ENCODE measurements at places on chromosomes 6 and 20.

GRCh38 chr6:163971841-163972838, 557.6 kb downstream of the QKI start:
- DNase-seq, result no peak

DNA sequence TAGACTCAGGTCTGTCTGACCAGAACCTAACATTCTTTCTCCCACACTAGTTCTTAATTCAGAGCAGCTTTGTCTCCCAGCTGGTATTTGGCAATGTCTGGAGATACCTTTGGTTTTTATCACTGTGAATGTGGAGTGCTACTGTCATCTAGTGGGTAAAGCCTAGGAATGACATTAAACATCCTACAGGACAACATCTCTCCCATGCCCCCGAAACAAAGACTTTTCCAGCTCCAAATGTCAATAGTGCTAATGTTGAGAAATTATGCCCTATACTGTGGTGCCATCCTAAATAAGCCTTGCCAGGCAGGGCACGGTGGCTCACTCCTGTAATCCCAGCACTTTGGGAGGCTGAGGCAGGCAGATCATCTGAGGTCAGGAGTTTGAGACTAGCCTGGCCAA, 4.2 kb upstream of the TTPAL start:
- no peak for DNase-seq

DNA sequence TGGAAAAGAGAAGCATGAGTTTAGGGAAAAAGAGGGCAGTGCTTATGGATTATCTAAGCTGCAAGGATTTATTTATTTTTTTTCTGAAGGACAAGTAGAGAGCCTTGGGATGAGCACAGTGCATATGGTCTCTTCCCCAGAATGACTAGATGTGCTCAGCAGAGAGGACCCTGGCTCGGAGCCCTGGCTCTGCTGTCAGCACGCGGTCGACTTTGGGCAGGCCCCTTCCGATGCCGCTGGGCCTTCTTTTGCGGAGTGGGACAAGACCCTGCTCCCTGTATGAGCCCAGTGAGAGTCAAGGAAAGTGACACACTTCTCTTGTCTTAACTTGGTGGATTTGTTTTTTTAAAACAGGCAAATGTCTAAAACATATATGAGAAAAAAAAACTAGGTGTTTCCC, 51.4 kb downstream of the LRRC1 start:
- DNase-seq, result no peak

GRCh38 chr6:938916-939315, 246.0 kb upstream of the EXOC2 start:
- DNase-seq, result no peak

DNA sequence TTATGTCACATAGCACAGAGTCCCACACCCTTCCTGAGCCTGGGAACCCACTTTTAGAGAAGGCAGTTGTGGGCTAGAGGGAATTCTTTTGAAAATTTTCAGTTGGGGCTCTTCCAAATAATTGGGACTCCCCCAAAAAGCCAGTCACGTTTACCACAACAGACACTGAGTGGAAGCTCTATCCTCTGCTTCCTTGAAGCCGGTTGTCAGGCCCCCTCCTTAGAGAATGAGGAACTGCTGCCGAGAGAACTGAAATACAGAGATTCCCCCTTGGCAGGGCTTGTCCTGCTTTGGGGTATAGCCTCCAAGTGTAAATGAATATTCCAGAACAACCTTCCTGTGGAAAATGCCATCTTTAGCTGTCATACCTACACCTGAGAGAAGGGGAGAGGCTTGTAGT, 2.7 kb upstream of the JAG1 start:
- no peak for DNase-seq

GRCh38 chr6:15355683-15356099, 109.8 kb downstream of the JARID2 start:
- DNase-seq, result no peak

- no peak for DNase-seq
Measured at GRCh38 chr6:118567974-118568373, 19.9 kb downstream of the PLN start.

DNA sequence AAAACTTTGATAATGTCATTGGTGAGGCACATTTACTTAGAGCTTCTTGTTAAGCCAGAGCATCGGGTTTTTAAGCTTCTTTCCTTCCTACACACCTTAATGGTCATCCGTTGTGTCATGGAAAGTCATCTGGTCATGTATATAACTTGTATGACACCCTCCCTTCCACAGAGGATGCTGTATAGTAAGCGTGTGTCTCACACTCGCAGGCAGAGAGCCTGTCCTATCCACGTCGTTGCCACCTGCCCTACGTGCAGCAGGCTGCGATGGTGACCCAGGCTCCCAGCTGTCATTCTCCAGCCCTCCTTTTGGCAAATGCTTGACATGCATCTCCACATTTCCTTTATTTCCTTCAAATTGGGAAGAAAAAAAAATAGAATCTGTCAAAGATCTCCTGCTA, 85.6 kb downstream of the MYB start:
- no peak for DNase-seq

DNA sequence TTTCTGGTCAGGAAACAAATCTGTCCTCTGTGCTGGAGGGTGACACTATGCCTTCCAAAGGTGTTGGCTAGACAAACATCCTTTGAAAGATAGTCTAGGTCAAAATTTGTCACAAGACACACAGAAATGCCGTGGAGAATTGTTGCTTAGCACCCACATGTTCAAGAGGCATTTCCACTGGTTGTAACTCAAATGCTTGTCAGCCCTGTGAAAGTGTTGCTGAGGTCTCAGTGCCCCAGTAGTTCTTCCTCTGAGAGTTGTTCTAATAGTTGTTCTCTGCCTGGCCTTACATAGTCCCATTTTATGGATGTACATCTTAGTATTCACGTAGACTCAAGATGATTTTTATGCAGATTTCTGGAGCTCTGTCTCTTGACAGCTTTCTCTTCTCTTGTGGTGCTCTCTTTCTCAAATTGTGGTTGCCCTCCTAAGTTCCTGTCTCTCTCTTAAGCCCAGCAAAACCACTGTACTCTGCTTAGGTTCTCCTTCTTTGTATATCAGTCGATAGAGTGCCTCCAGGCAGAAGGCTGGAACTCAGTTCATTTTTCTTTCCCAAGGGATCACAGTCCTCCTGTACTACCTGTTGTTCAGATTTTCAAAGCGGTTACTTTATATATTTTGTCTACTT, 39.5 kb upstream of the REV3L start:
- DNase-seq, result no peak

- DNase-seq, result no peak
Measured at GRCh38 chr6:107032051-107032450, 4.1 kb downstream of the MTRES1 start.

DNA sequence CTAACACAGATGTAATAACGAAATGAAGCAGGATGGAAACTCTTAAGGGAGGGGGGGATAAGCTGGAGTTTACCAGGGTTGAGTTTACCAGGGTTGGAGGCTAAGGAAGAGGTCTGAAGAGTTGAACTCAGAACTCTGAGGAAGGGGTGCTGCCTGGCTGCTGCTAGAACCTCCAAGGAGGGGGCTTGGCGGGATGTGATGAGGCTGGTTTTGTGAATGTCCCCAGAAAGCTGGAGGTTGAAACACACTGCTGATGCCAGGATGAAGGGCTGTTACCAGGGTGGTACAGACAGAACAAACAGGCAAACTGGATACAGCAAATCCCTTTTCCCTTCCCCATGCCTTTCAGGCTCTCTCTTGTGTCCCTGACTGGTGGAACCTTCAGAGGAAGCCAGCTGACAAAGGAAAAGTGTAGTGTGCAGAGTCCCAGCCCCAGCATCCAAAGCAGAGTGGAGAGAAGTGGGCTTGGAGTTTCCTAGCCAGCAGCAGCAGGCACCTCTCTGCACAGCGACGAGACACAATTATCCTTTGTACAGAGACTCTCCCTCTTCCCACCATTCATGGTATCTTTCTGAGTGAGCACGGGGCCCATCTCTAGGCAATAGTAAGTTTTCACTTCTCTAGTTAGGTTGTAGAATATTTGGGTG, 23.7 kb downstream of the UBE2V1 start:
- DNase-seq, result no peak

GRCh38 chr6:36546308-36546919, 865 bp downstream of the STK38 start:
- no peak for DNase-seq

DNA sequence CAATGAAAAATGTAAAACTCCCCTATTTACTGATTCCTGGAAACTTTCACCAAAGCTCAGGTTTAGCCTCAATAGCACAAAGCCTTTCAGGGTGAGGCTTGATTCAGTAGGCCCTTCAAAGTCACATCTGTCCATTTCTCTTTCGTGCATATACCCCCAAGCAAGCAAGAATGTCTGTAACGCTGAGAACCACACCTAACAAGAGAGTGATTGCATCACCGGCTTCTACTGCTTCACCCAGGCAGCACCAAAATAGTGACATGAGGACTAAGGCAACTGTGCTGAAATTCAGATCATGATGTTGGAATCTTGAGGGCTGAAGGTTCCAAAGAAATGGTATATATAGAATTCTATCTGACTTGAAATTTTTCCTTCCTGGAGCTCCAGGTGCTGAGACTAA, 26.1 kb downstream of the CGA start:
- DNase-seq, result no peak

GRCh38 chr6:31952140-31952805, 6.4 kb downstream of the CFB start:
- no peak for DNase-seq

GRCh38 chr6:139329224-139329623, 37.4 kb upstream of the TXLNB start:
- no peak for DNase-seq

GRCh38 chr20:4192378-4193068, 177.2 kb upstream of the RNF24 start:
- DNase-seq, result no peak

- DNase-seq, result no peak
Measured at GRCh38 chr6:42898891-42899361, 16.9 kb upstream of the PTCRA start.

DNA sequence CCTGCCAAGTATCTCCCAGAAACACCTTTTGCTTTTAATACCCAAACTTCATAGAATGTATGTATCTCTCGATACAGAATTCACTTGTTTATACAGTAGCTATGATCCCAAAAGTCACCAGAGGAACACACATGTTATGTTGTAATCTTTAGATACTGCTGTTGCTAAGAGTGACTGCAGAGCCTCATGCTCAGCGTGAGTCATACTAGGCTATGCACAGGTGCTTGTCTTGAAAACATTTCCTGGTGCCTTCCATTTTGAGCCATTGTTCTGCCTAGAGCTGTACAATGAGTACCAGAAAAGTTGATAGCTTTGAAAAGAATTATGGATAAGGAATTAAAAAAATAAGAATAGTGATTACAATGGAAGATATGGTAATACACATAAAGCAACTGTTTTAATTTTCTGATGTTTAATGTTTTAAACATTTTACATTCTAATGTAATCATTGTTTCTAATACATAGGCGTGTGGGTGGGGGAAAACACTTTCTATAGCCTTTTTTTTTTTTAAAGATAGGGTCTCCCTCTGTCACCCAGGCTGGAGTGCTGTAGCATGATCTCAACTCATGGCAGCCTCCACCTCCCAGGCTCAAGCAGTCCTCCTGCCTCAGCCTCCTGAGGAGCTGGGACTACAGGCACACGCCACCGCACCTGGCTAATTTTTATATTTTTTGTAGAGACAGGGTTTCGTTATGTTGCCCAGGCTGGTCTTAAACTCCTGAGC, 79.4 kb downstream of the CD24 start:
- no peak for DNase-seq

DNA sequence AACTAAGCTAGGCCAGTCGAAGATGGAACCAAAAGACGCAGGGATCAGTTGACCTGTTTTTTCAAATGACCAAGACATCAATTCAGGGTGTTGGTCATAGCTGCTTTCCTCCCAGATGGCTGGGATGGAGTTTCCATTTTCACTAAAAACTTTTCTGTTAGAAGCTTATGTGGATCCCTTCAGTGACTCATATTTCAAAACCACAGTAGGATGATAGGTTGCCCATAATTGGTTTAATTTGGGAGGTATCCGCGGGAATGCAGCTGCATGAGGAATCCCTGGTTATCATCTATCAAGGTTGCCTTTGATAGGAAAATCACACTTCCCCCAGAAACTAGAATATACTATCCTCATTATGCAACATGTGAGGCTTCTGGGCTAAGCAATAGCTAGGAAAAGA, 150.9 kb upstream of the MLIP start:
- DNase-seq, result no peak

DNA sequence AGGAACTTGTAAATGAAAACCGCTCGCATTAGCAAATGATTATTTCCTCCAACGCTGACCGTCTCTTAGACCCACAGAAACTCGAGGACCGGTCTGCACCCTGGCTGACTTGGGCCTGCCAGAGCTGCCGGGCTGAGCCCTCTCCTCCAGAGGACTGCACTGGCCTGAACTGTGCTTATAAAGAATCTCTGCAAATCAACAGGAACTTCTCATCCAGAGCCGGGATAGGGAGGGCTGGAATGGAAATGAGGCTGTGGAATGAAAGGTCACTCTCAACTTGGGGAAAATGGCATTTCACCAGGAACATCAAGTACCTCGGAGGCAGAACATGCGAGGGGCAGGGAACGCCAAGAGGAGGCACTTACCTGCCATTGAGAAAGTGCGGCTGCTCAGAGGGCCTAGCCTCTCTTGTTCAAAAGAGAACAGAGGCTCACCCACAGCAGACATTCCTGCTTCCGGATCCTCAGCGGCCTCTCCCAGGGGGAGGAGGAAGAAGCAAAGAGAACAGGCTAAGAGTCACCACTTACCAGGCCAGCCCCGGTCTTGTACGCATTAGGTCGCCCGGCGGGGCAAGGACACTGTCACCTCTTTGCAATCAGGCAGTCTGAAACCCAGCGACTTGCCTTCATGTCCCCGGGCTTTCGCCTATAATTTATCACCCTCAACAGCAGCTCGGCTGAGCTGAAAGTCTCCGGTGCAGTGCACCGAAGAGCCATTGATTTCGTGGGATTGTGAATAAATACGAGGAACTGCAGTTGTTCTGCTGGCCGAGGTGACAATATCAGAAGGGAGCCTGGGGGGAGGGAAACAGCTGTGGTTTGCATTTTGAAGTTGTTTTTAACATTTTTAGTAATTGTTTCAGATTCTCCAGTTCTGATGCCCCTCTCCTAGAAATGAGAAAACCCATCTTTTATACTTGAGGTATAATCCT, 37.6 kb downstream of the ZMYND8 start:
- no peak for DNase-seq

DNA sequence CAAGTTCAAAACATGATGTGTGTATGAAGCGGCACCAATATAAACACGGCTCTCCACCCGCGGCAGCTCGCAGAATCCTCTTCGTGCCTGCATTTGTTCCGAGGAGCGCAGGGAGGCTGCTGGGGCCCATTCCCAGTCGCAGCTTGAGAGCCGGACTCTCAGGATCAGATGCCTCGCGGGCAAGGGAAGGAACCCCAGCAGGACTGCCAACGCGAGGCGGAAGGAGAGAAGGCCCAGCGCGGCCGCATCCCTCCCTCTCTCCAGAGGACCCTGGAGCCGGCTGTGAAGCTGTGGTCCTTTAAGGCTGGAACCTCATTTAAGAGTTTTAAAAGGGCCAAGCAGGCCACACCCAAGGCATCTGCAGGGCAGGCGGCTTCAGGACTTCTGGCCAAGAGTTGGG, 44.2 kb upstream of the ZBP1 start:
- DNase-seq, result no peak

DNA sequence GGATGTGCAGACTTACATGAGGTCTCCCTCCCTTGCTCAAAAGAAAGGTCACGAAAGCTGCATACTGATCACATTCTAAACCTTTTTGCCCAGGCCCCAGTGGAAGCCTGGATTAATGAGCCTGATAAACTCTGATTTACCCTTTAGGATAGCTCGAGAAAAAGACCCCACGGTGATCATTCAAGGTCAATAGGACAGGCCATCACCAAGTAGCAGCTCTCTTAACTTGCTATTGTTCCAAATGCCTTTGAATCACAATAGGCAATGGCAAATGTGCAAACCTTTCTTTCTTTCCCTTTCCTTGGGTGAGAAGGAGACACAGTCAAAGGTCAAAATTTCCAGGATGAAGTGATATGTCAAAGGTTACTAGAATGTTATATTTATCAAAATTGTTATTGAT, 327.3 kb downstream of the HDGFL1 start:
- no peak for DNase-seq
